ENCODE measurements at places on chromosomes 1 and 21.

GRCh38 chr1:225517697-225518096 is 89.9 kb upstream of the LBR start:
- DNase-seq = no peak

DNA sequence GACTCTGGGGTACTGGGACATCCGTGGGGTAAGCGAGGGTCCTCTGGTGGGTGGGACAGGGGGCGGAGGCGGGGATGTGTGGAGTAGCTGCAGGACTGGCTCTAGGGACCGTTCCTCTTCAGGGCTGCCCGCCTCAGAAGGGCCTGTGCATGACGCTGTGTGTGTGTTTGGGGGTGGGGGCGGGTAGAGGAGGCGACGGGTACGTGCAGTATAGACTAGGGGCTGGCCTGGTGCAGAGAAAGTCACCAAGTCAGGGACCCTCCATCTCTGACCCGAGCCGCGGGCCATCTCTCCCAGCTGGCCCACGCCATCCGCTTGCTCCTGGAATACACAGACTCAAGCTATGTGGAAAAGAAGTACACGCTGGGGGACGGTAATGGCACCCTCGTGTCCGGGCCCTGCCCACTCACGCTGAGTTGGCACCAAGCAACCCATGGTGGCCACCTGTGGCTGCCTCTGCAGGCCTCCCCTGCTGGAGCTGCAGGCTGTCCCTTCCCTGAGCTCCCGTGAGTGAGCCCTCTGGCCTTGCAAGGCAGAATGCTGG is 342 bp downstream of the GSTM5 start:
- DNase-seq = no peak

DNA sequence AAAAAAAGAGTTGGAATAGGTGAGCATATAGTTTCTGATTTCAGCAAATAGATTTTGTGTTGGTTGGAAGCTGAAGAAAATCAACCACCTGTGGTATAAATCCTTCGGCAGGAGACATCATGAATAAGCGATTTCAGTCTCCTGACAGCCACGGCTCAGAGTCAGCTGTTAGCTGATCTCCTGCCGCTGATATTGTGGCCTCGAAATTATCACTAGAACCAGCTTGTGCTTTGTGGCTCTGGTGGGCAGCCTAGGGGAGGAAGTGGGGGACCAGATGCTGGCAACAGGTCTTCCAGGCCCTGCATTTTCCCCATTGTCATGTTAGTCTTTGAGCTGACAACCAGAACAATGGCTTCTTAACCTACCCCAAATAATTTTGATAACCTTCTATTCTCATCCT is 842 bp upstream of the GCSAML start:
- DNase-seq = no peak

- no peak for DNase-seq
Observed at GRCh38 chr1:24007079-24007478, 27.0 kb upstream of the SRSF10 start.

DNA sequence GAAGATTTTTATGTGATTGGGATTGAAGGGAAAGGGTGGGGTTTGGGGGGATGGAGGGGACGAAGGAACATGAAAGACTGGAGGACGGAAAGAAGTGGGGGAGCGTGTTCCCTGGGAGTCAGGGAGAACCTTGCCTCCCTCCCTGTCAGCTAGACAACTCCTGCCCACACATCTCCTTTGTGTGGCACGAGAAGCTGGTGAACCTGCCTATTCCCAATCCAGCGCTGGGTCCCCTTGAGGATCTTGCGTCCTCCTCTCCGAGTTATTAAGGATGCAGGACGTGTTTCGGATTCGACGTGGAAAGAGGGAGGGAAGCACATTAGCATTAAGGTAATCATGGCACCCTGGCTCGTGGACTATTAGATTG is 1.4 kb downstream of the LRRC7 start:
- no peak for DNase-seq

GRCh38 chr1:168972887-168973286 is 133.6 kb upstream of the ATP1B1 start:
- DNase-seq = no peak

GRCh38 chr1:72830606-72831390 is 548.5 kb upstream of the NEGR1 start:
- DNase-seq = no peak

DNA sequence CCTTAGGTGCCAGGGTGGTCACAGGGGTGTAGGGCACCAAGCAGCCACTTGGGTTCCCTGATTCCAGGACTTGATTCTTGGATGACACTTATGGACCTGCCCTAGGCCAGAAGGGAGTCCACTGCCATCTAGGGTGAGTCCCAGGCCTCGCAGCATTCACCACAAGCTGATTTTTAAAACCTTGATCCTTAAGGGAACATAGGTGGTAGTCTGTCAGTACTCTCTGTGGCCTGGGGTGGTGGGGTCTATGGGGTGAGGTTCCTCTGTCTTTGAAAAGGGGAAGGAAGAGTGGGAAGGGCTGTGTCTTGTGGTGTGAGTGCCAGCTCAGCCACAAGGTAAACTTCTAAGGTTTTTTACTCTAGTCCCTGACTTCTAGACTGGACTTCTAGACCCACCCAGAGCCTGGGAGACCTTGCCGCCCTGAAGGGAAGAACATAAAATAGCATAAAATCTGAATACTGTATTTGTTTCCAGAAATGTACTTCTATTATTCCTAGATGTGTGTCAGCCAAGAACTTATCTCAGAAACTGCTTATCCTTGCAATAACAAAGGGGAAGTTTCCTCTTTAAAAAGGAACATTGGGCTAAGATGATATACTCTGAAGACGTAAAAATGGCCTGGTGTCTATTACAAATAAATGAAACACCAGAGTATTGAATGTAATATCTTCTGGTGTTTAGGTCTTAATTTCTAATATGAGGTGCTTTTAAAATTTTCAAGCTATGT is 757.3 kb downstream of the LTN1 start:
- no peak for DNase-seq

DNA sequence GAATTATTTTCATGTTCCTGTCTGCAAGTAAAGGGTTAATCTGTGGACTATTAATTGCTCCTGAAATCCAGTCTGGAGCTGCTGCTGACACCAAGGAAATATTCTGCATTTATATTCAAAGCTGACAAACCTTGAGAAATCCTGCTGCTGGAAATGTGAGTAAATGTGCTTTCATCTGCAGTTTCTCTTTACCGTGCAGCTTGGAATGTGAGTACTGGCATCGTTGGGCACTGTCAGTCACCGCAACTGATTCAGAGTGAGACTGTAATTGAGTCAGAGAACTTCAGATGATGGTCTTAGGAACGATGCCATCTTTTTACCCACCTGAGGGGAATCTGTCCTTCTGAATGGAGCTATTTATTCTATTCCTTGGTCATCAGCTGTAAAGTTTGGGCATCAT is 420.6 kb downstream of the SIPA1L2 start:
- DNase-seq = no peak

DNA sequence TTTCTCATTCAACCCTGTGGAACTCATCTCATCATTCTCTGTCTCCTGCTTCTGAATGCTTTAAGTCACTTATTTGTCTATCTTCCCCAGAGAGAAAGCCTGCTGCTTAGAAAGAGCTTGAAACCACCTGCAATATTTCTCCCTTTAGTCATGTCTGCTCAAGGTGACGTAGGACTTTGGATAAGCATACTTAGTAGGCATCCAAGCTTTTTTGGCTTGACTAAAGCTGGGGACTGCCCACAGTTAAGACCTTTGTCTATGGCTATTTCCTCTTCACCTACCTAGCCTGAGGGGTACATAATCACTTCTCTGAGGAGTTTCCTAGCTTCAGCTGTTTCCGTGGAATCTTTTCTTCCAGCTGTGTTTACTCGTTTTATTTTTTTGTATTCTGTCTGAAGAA is 665.8 kb upstream of the CAMK1G start:
- no peak for DNase-seq

- DNase-seq = no peak
Observed at GRCh38 chr1:103089221-103089620, 19.1 kb downstream of the COL11A1 start.

DNA sequence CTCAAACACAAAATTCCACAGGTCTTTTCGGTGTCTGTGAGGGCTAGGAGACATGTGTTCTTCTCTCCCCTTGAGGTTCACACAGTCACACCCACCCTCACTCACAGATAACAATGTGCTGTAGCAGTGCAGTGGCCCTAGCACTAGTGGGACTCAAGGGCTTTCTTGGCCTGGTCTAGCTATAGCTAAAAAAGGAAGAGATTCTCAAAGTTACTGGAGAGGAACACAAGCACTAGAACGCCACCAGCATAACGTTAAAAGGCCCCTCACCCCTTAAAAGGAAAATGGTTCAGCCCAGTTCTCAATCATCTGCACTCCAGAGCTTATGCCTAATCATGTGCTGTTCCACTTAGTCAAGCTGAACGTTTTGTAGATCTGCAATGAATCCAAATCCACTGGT is 39.5 kb downstream of the RGS8 start:
- no peak for DNase-seq

DNA sequence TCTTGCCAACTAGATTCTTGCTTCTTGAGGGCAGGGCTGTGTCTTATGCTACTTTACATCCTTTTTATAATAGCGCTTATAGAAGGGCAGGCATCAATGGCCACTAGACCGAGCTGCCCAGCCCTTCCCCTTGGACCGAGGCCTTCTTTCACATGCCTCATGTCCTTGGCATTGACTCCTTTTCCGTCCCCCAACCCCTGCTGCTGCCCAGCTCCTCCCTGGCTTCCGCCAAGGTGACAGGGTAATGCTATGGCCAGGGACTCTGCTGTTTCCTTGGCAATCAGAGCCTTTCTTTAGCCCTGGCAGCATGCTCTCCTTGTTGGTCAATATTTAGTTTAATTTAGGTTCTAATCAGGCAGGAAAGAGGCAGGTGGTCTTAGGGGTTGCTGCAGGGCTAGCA is 48.2 kb downstream of the DDX20 start:
- DNase-seq = no peak

GRCh38 chr1:236530959-236531358 is 7.2 kb downstream of the LGALS8 start:
- DNase-seq = no peak

- DNase-seq = no peak
Observed at GRCh38 chr1:115283681-115284146, 54.3 kb downstream of the NGF start.

DNA sequence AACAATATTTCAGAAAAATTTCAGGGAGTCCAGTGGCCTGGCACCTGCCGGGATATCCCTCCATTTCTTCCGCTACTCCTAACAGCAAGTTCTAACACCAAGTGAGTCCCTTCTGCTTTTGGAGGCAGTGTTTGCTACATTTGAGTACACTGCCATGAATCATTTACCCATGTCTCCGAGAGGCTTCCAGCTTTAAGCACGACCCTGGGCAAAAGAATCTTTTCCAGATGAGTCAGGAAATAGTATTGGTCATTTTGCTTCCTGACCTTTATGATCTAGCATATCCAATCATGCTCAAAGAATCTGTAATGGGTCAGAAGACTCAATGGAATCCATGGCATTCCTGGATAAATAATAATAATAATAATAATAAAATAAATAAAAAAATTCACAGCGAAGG is 60.7 kb upstream of the FMN2 start:
- DNase-seq = peak; percentile 84

- DNase-seq = no peak
Observed at GRCh38 chr1:180522213-180522515, 19.8 kb upstream of the ACBD6 start.

GRCh38 chr21:45325206-45326168 is 37.8 kb upstream of the POFUT2 start:
- DNase-seq = no peak

DNA sequence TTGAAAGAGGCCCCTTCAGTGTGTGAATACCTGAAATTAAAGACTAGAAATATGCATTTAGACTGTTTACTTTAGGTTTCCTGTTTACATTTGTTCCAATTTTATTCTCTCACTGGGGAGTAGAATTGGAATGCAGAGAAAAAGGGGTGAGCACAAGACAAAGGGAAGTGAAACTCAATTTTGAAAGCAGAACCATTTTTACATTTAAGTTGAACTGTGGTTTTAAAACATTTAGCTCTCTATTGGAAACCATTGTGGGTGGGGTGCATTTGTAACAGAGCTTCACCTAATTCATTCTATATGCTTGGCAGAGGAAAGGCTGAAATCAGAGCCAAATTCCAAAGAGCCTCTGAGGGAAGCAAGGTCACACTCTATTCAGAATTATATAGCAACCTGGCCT is 235.3 kb upstream of the C1orf105 start:
- no peak for DNase-seq

DNA sequence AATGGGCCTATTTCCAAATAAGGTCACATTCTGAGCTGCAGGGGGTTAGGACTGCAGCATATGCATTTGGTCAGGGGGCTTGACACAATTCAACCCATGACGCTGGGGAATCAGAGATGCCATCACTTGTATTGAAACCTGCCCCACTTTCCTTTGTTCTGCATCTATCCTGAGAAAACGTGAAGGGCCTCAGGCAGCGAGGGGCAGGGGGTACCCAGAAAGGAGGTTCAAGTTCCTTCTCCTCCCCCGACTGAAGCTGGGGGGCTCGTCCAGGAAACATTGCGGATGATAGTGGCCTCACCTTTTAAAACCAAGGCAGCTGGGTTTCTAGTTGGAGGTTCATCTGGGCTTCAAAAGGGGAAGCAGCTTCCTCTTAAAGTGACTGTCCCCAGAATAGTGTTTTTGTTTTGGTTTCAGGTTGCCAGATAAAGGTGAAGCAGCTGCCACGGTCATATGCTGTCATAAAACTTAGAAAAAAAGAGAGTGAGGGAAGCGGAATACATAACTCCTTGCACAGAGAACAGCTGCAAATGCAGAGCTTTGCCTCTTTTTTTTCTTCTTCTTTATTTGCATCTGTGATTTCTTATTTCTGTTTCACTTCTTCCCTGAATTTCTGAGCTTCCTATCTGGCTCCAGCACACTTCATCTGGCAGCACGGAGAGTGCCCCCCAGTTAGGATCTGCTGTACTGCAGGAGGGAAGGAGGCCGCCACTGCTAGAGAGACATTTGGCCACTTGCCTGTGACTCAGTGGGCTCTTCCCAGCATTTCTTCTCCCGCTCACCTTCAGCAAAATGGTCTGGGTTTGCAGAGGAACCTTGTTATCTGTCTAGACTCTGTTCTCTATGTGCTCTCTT is 142.0 kb downstream of the AJAP1 start:
- no peak for DNase-seq

GRCh38 chr1:27785781-27786455 is 12.9 kb downstream of the STX12 start:
- peak; percentile 4 for DNase-seq

DNA sequence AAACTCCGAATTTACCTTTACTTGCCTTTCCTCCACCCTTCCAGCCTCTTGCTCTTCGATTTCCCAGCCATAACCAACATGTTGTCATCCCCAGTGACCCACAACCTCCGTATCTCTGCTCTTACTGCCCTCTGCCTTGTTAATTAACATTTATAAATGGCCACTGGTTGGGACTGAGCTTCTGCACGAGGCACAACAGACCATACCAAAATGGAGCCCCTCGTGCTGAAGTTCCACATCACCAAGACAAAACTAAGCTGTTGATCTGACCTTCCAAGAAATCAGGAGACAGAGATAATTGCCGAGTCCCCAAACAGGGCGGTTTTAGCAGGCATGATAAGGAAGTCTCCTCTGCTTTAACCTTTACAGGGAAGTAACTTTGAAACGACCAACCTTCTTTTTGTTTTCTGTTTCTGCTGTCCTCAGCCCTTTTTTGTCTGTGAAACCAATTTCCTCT is 71.9 kb downstream of the NMNAT2 start:
- no peak for DNase-seq

All from NCI-H226 (cell line).